ENCODE measurements at places on chromosomes 11 and 22.

GRCh38 chr22:49701380-49702067, 126.1 kb downstream of the BRD1 start:
- no peak for DNase-seq

DNA sequence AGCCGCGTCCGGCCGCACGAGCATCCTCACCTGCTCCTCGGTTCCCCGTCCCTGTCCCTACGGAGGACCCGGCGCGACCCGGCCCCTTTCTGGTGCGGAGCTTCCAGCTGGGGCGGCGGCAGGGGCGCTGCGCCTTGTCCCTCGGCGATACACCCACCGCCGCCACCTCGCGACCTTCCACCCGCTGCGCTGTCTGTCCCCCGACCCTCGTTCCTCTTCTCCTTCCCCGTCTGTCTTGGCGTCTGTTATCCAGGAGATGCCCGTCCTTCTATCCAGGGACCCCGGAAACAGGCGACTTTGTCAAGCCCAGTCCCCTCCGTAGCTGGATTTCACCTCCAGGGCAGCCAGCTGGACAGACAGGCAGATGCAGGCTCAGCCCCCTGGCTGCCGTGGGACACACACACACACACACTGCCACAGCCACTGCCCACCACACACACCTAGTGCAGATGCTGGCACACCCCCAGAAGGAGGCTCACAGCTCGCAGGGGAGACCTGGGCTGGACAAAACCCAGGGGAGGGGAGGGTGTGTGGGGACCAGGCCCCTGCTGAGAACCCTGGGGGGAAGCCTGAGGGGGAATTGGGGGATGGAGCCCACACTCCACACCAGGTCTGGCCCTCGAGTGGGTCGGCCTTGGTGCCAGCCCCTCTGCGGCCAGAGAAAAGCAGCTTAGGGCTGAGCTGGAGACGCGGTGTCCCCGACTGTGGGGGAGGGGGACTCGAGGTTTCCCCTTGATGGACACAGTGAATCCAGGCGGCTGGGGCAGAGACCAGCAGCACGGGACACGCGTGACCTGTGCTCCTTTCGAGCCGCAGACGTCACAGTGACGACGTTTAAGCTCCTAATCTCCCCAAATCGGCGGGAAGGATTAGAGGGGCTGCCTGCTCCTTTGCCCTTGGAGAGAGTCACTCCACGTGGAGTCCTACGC, 788 bp downstream of the DRD4 start:
- DNase-seq: no peak

DNA sequence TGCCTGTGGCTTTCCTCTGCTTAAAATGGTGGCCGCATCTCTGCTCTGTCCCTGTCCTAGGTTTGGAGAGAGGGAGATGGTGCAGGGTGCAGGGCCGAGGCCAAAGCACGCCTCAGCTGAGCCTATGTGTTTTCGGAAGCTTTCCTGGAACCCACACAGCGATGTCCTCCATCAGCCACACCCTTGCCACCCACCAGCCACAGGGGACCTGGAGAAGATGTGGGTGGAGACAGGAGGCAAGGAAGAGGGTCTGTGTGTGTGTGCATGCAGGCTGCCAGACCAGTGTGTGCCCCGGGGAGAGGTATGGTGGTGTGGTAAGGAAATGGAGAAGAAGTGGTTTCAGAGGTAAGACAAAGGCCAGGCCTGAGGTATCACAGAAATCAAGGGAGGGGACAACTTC, 155.7 kb downstream of the TBC1D22A start:
- no peak for DNase-seq

- DNase-seq: peak; percentile 50
Measured at GRCh38 chr22:49532869-49533802, 294.5 kb downstream of the BRD1 start.

DNA sequence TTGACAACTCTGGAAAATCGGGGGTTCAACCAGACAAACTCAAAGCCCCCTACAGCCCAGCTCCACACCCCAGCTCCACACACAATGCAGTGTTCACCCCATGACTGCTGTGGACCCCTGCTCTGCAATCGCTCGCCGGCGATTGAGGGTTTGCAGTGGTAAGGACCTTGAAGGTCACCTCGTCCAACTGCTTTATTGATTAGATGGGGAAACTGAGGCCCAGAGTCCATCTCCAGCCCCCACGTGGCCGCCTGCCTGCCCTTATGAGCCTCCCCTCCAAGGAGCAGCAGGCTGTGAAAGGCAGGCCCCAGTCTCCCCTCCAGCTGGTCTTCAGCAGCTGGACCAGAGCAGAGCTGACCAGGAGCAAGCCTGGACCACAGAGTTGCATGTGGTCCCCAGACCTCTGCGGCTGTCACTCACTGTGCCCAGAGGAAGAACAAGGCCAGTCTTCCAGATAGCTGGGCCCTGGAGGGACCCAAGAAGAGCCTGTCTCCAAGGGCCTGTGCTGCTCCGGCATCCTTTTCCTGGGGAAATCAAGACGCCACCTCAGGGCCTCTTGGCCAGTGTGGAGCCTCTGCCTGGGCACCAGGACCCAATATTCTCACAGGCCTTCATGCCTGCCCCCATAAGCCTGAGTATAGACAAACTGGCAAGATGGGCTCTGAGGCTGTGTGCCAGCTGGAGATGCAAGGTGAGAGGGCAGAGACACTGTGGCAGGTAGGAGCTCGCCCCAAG, 8.8 kb upstream of the LINC01488 start:
- DNase-seq: no peak

- DNase-seq: no peak
Measured at GRCh38 chr11:125342281-125342930, 153.7 kb downstream of the FEZ1 start.

DNA sequence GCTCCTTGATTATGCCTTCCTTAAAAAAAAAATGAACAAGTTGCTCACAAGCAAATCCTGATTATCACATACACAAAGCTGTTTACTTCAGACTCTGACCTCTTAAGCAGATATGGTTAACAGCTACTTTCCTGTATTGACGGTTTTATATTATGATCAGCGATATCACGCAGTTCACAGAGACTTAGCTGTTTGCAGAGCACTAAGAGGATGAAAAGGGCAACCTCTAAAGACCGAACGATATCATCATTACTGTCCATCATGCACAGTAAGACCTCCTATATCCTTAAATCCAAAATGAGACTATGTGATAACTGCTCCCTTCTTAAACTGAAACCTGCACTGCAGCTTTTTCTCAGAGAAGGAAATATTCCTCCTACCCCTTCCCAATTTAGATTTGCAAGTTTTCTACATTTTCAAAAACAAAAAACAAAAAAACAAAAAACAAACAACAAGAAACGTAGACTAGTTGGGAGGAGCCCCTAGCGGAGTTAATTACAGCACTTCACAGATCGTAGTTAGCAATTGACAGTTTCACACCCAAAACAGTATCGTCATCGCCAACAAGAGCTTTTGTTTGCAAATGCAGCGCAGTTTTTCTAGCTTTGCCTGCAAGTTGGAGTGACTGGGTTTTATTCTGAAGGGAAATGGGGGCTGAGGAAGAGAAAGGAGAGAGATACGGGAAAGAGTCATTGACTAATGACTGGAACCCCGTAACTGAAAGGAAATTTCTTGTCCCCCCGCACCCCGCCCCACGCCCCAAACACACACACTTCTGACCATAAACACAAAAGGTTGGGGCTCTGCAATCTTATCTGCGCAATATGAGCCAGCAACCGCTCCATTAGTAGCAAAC, 1.2 kb downstream of the DDX6 start:
- DNase-seq: no peak

- DNase-seq: no peak
Measured at GRCh38 chr22:21881841-21882753, 14.7 kb upstream of the MAPK1 start.

DNA sequence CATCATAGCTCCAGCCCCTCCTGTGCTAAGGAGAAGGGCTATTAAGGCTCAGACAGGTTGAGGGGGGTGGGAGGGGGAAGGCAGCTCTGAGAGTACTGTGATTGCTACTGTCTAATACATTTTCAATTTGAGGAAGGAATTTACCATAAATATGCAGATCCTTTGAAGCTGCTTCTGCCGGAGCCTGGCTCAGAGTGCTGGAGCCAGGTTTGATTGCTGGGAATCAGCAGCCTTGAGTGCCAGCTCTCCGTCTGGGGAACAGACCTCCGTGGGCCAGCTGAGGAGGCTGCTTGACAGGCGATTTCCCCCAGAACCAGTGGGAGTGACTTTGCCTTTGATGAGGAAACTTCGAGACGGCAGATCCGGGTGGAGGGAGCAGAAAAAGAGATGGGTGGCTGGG, 141.7 kb upstream of the TBCEL start:
- DNase-seq: no peak

GRCh38 chr11:89358761-89359160, 132.4 kb downstream of the NOX4 start:
- DNase-seq: no peak

DNA sequence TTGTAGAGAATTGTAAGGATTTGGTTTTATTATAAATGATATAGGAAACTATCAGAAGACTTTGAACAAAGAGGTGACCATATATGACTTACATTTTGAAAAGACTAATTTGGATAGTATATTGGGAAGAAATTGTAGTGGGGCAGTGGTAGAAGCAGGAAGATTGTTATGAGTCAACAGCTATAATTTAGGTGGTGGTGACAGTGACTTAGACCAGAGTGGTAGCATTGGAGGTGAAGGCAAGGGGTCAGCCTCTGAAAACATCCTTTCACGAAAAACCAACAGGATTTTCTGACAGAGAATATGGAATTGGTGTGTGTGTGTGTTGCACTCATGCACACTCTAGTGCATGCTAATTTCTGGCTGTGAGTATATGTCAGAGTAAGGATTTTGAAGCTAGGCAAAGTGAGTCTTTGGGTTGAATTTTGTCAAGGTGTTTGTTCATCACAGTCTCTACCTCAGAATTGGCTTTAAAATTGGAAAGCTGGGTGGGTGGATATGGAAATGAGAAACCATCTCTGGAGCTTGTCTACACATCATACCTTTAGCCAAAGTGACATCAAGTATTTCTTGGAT, 8.2 kb upstream of the HBE1 start:
- no peak for DNase-seq

DNA sequence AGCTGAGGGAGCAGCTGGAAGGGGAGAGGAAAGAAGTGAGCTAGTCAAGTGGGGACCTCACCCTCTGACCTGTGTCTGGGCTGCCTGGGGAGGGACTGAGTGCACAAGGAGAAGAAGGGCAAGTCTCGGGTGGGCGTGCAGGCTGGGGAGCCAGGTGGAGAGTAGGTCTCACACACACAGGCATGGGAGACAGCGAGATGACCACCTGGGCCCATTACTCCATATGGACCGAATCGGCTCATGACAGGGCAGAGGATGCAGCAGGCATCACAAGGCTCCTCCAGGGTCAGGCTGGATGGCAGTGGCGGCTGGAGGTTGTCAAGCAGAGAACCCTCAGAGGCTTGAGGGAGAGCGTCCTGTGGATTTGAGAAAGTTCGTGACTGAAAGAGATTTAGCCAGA, 63.5 kb downstream of the CEP164 start:
- DNase-seq: no peak

GRCh38 chr11:122158171-122158570, 42.2 kb upstream of the BLID start:
- DNase-seq: no peak

DNA sequence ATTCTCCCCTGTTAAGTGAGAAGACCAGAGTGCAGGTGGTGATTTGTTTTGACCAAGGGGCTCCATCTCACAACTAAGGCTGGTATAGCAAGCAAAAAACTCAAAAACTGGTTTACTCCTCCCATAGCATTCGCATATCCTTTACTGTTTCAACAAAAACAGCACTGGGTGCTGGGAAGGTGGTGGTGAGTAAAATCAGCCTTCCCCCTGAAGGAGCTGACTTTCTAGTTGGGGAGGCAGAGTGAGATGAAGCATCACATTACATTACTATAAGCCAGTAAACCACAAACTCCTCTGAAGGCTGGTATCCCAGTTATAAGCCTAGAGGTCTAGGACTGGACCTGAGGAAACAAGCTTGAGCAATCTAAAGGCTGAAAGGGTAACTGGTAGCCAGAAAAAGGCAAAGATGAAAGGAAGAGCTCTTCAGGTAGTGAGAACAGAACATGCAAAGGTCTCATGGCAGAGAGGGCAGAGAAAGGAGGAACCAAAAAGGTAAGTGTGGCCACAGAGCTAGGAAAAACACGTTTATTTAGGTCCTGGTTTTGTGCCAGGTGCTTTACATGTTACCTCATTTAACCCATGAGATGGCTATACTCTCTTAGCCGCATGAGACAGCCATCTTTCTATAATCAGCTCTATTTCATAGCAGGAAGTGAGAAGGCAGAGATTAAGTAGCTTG, 22.3 kb downstream of the TMEM123 start:
- no peak for DNase-seq

GRCh38 chr22:24115247-24116207, 65.8 kb upstream of the SUSD2 start:
- DNase-seq: no peak

DNA sequence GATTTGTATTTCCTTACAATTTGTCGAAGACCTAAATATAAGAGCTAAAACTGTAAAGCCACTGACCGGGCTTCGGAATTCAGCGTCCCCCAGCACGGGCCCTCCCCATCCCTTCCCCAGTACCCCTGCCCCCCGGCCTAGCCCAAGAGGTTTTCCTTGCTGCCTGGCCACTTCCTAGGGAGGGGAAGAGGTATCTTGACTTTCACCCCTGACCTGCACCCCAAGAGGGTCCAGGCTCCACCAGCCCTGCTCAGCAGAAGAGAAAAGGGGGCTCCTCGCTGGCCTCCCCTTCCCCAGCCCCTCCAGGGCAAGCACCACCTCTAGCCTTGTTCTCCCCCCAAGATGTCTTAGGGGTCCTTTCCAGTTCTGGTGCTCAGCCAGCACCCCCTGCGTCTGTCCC, 26.1 kb upstream of the CARS1 start:
- no peak for DNase-seq

- DNase-seq: no peak
Measured at GRCh38 chr11:11247086-11247485, 106.0 kb downstream of the CSNK2A3 start.

DNA sequence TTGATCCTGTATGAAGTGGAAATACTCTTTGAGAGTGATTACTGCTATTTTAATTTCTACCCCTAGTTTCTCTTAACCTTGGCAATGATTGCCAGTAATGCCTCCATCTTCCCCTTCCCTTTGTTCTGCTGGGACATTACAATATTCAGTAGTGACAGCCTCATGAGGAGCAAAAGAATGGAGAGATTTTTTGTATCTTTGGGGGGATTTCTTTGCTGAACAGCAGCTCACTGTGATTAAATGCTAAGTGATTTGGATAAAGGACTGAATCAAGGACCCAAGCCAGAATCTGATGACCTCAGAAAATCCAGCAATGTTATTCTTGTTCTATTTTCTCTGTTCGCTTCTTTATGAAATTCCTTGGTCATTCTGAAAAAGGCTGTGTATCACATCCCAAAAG, 7.0 kb upstream of the SLC1A2 start:
- no peak for DNase-seq

DNA sequence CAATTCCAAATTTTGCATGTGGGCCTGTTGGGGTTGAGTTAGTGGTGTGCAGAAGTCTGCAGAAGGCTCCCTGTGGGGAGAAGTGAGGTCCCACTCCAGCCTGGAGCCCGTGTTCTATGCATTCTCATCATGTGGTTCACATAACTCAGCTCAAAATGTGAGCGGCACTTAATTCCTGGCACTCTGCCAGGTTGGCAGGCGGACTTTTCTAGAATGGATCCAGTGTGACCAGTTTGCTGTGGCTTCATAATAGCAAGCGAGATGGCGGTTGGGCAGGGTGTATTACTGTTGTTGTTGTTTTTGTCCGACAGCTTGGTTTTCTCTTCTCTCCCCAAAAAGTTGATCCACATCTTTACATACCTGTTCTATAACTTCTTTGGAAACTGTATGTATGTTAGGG, 146.8 kb upstream of the TTC12 start:
- DNase-seq: peak; percentile 42

- DNase-seq: no peak
Measured at GRCh38 chr11:67670316-67671210, 3.9 kb downstream of the ALDH3B2 start.

Measured in COR-L47 (cell line).